ENCODE measurements at places on chromosomes 13 and 19.

GRCh38 chr19:13093407-13094105 lies 9.1 kb downstream of the LYL1 start:
- no peak overlapping the region for H3K4me3 ChIP-seq
- H3K27me3 ChIP-seq = peaks cover 32% of the 10 kb centered on the region
- H3K36me3 ChIP-seq = peaks cover 15% of the 10 kb centered on the region
- H3K27ac ChIP-seq = no peak overlapping the region

DNA sequence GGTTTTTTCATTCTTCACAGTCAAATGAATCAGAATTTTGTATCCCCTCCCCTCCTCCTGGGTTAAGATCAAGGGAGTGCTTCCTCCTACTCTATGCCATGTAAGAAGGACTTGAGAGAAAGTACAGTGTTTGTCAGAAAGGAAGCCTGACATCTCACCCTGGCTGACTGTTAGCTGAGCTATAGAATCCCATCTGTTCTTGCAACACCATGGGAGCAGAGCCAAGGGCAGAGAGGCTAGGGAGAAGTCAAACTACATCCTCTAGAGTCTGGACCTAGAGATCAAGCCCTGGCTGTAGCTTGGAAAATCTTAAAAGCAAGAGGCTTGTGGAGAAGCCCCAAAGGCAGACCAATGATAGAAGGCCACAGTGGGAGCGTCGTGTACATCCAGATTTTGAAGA lies 145.9 kb downstream of the OLFM4 start:
- no peak overlapping the region for H3K27ac ChIP-seq
- no peak for DNase-seq
- no peak overlapping the region for H3K4me3 ChIP-seq

- H3K4me1 ChIP-seq = no peaks in the 10 kb centered on the region
- peaks cover 13% of the 10 kb centered on the region for H3K27me3 ChIP-seq
- H3K36me3 ChIP-seq = no peaks in the 10 kb centered on the region
- no peak for DNase-seq
- H3K27ac ChIP-seq = no peak overlapping the region
Observed at GRCh38 chr13:43769529-43769928, 17.2 kb downstream of the ENOX1 start.

- DNase-seq = no peak
- no peaks in the 10 kb centered on the region for H3K27me3 ChIP-seq
- H3K4me3 ChIP-seq = no peak overlapping the region
- no peak overlapping the region for H3K27ac ChIP-seq
- H3K4me1 ChIP-seq = no peaks in the 10 kb centered on the region
- no peaks in the 10 kb centered on the region for H3K36me3 ChIP-seq
Observed at GRCh38 chr13:34369931-34370330, 552.0 kb downstream of the RFC3 start.

DNA sequence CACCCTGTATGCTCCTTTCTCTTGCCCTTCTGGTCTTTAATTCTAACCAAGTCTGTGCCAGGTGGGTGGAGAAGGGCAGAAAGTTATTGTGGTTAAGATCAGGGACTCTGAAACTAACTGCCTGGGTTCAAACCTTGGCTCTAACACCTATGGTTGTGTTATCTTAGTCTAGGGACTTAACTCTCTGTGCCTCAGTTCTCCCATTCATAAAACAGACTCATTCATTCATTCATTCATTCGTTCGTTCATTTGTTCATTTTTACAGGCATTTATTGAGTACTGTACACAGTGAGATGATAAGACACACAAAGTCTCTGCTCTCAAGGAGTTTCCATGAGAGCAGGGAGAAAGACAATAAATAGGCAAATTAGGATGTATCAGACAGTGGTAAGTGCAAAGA lies 30.1 kb downstream of the SOX21 start:
- no peaks in the 10 kb centered on the region for H3K36me3 ChIP-seq
- no peaks in the 10 kb centered on the region for H3K4me1 ChIP-seq
- no peak for DNase-seq
- no peak overlapping the region for H3K27ac ChIP-seq

Data from effector memory CD8-positive, alpha-beta T cell (primary cell).